ENCODE measurements at places on chromosomes 16 and 17. TPM values are rescaled to one million over a fixed set of nuclear protein-coding genes. Genes with fewer than 3 reads are reported as not detected.

The EXOC3L1 gene
- 0.86 TPM for total RNA-seq

The AOC3 gene
- total RNA-seq, result 1.5 TPM

The ARSG gene
- 4.1 TPM for total RNA-seq

The RAB11FIP3 gene
- total RNA-seq, result 43.4 TPM

The CCR7 gene
- total RNA-seq, result not detected

The AANAT gene
- total RNA-seq, result not detected

The ZFP3 gene
- 0.53 TPM for total RNA-seq

The SOST gene
- not detected for total RNA-seq

The EME1 gene
- total RNA-seq, result 18.7 TPM

The SPNS3 gene
- total RNA-seq, result 0.31 TPM

The GSDMA gene
- total RNA-seq, result not detected

The OR1A1 gene
- not detected for total RNA-seq

The HOXB13 gene
- not detected for total RNA-seq

The TMEM238L gene
- total RNA-seq, result not detected

The SLC16A13 gene
- 15.5 TPM for total RNA-seq

The TSNAXIP1 gene
- total RNA-seq, result 7.2 TPM

The SLC39A11 gene
- 39.9 TPM for total RNA-seq

The PRDM7 gene
- total RNA-seq, result not detected

The TVP23C gene
- 26.8 TPM for total RNA-seq

The NUFIP2 gene
- total RNA-seq, result 63.6 TPM

The TNP2 gene
- total RNA-seq, result not detected

The LGALS9C gene
- total RNA-seq, result 0.63 TPM

The CD300H gene
- not detected for total RNA-seq

The MYH13 gene
- total RNA-seq, result not detected

The SDR42E2 gene
- total RNA-seq, result not detected

The VEZF1 gene
- 53.3 TPM for total RNA-seq

The ABCC12 gene
- total RNA-seq, result not detected

The VAT1L gene
- total RNA-seq, result 0.76 TPM

The PRSS21 gene
- total RNA-seq, result not detected

The PAFAH1B1 gene
- total RNA-seq, result 126 TPM

All from type B pancreatic cell (in vitro differentiated cells).